ENCODE measurements at places on chromosomes 13 and 19. TPM values are rescaled to one million over a fixed set of nuclear protein-coding genes. Genes with fewer than 3 reads are reported as not detected.
A peak's percentile ranks its signal among the peaks of the same experiment; 100 is the strongest.

The GPC6 gene
- 2.3 TPM for total RNA-seq

The XAB2 gene
- 28.3 TPM for total RNA-seq

The SULT2A1 gene
- 0.64 TPM for total RNA-seq

The ZNF444 gene
- total RNA-seq = 50.9 TPM

The RNASEH2B gene
- total RNA-seq = 30.1 TPM

The MISP3 gene
- 50.0 TPM for total RNA-seq

The MAST1 gene
- total RNA-seq = 0.42 TPM

The SLC25A23 gene
- 151 TPM for total RNA-seq

The C19orf33 gene
- 111 TPM for total RNA-seq

The ASF1B gene
- 64.0 TPM for total RNA-seq

The CEACAM1 gene
- 510 TPM for total RNA-seq

The ZNF577 gene
- 5.5 TPM for total RNA-seq

GRCh38 chr19:2474232-2475017, 1.5 kb upstream of the GADD45B start:
- peak; percentile 84 for DNase-seq

GRCh38 chr13:100809129-100809390, 134.5 kb upstream of the TMTC4 start:
- DNase-seq = no peak

GRCh38 chr13:77752512-77753069, 55.1 kb downstream of the SLAIN1 start:
- DNase-seq = no peak

DNA sequence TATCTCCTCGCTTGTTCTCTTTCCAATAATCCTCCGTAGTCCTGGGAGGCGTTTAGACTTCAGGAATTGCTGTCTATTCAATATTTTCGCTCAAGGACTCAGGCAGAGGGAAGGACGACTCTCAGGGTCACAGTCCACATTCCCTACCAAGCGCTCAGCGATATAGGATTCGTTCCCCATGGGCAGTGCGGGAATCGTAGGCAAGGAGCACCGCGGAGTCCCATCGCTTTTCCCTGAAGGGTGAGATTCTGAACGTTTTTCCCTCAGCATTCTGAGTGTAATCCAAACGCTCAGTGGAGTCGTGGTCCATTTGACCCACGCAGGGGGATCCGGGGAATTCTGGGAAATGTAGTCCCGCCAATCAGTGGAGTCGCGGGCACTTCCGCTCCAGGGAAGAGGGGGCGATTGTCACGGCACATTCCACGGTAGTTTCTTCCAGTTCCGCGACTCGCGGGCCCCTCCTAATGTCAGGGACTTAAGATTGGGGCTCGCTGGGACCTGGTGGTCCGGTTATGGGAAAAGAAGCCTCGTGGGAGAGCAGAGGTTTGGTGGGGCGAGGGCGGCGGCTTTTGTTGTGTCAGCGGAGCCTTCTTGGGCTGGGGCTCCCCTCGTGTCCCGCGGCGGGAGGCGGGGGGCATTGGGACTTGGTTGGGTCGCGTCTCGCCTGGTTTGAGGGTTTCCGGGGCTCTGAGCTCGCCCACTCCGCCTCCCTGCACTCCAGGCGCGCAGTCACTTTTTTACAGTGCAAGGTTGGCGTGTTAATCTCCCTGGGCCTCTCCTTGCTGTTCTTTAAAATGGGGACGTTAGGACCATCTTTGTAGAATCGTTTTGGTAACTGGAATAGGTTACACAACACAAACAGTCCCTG, at the start of gene ZNF234:
ZNF234 (plus strand) TSS at position 364 of the 868 bp plus-strand sequence. CDS start 3,079 bp downstream, outside the sequence.
- DNase-seq = peak; percentile 91

GRCh38 chr13:25276748-25277147, 10.5 kb downstream of the MTMR6 start:
- DNase-seq = no peak

GRCh38 chr19:15317392-15318071, 14.8 kb downstream of the BRD4 start:
- DNase-seq = no peak

GRCh38 chr19:51735759-51736449, 12.1 kb upstream of the HAS1 start:
- DNase-seq = peak; percentile 19

- no peak for DNase-seq
Measured at GRCh38 chr13:41742917-41743552, 217.9 kb downstream of the VWA8 start.

- no peak for DNase-seq
Measured at GRCh38 chr19:18603255-18603957, 3.2 kb downstream of the CRLF1 start.

- DNase-seq = peak; percentile 88
Measured at GRCh38 chr19:1279782-1280341, 4.5 kb downstream of the FAM174C start.

DNA sequence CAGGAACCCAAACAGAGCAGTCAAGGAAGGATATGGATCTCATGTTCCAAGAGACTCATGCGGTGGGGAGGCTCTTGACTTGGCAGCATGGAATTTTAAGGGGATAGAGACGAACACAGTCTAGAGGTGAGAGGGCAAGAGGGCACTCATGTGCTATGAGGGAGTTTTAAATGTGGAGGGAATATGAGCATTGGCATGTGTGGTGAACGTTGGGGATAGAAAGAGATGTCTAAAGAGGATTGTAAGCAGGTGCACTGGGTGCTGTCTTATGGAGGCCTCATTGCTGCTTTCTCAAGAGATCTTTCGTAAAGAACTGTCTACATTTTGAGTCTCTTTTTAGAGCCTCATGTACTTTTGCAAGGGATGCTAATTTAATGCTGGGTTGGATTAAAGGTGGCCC, 600.3 kb upstream of the GPC6 start:
- no peak for DNase-seq

GRCh38 chr19:44600466-44600865, 12.9 kb upstream of the IGSF23 start:
- DNase-seq = no peak

DNA sequence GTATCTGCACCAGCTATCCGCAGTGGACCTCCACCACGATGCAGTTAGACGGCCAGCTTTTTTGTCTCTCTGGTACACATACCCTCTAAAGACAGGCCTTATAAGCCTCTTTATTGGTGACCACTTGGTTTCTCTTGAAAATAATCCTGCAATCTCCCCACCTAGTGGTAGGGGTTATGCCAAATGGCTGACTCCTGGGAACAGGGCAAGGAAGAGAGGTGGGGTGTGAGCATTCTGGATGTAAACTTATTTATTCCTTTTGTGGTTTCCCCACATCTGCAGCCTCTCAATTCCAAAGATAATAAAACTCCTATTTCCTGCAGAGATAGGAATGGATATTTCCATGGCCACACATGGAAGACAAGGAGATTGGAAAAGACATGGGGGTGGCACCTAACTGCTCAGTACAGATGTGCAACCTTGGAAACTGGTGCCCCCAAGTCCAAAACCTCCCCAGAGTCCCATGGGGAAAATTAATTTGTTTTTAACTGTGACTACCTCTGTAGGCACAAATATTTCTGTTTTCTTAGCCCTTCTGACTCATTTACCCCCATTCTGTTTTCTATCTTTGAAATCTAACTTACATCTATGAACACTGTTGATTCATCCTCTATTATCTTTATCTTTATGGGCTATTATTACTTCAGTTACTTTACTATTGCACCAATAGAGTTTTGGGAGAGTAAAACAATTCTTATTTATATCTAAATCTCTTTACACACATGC, 112.7 kb upstream of the TSHZ3 start:
- DNase-seq = no peak

DNA sequence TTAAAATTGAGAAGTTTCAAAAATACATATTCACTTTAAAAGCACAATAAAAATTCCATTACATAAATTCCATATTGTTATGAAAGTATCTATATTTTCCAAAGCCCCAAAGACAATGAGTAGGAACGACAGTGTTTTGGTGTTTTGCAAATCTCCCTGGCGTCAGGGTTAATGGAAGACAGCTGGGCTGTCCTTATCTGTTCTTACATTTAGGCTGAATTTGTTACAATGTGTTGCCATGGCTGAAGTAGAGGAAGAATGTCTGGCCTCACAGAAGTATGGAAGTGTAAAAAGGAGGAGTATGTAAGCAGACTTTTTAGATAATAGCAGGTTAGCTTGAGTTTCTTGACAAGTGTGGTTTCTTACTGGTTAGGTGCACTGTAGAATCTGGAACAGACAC, 124.4 kb upstream of the SPATA13 start:
- DNase-seq = no peak

- no peak for DNase-seq
Measured at GRCh38 chr13:101452519-101453485, at the start of gene ITGBL1. TSS of gene ITGBL1 (plus strand) at chr13:101452675. CDS start at chr13:101452834, 159 bp downstream.

GRCh38 chr13:112894423-112894672, 74.7 kb upstream of the MCF2L start:
- no peak for DNase-seq

- no peak for DNase-seq
Measured at GRCh38 chr19:32268381-32268780, 77.0 kb upstream of the ZNF507 start.

- no peak for DNase-seq
Measured at GRCh38 chr19:29013988-29014387, 199.0 kb downstream of the UQCRFS1 start.

GRCh38 chr19:10395003-10395402, 8.3 kb downstream of the CDC37 start:
- no peak for DNase-seq

- DNase-seq = no peak
Measured at GRCh38 chr19:58394821-58395219, 636 bp upstream of the RNF225 start.

DNA sequence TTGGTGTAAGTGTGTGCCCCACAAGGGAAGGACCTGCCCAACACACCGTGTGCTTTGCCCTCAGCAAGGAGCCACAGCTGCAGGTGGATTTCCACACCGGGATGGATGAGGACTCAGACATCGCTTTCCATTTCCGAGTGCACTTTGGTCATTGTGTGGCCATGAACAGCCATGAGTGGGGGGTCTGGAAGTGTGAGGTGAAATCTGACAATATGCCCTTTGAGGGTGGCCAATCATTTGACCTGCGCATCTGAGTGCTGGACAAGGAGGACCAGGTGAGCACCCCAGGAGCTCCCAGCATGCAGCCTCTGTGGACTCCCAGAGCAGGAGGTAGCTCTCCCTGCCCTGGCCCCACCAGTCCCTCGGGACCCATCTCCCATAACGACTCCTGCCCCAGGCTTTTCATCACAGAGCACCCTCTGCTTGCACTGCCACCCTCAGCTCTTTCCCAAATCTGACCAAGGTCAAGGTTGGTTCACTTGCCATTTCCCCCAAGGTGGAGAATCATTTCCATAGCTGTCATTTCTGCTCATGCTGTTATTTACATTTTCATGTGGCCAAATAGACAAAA, 13.2 kb upstream of the EID2 start:
- no peak for DNase-seq

DNA sequence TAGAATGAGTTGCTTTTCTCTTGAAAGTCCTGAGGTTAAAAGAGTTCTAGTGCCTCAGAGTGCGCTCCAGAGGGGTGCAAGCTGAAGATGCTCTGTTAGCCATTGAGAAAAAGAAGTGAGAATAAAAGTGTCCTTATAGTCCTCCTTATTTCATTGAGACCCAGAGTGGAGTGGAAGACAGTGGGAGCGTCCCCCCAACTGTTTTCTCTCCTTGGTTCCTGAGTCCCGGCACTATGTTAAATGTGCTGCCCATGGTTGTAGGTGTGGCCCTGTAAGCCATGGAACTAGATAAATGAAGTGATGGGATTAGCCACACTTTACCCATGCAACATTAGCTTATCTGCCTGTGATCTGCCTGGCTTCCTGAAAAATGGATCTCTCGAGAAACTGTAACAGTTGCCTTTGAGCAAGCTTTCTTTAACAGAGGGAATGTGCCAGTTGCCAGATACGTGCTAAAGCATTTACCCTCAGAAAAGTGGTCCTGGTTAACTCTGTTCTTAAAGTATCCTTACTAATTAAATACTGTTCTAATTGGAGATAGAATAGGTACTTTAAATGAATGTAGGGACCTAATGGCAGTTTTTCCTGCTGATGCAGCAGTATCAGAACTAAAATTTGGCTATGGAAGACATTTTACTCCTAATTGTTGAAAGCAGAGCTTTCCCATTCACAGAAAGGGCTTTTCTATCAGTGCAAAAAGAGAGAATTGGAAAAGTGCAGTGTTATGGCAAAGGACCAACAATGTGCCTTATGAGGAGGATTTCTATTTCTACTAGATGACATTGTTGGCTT, 21.4 kb upstream of the PSG9 start:
- no peak for DNase-seq

DNA sequence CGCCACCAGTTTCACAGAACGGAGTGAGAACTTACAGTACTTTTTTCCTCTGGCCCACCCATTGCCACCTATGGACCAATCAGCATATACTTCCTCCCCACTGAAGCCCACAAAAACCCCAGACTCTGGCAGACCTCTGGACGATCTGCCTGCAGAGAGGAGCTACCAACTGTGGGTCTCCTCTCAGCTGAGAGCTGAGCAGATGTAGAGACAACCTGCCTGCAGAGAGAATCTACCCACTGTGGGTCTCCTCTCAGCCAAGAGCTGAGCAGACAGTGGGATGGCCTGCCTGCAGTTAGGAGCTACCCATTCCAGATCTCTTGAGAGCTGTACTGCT, 69.7 kb downstream of the PIBF1 start:
- DNase-seq = no peak

GRCh38 chr13:48715977-48716376, 62.2 kb downstream of the CYSLTR2 start:
- no peak for DNase-seq

GRCh38 chr13:76735641-76736040, 150.6 kb downstream of the KCTD12 start:
- DNase-seq = no peak

- no peak for DNase-seq
Measured at GRCh38 chr13:107809125-107809524, 406.2 kb downstream of the LIG4 start.
